ENCODE measurements at places on chromosomes 1 and 21.

- DNase-seq: no peak
Measured at GRCh38 chr1:16067933-16068332, 5.5 kb downstream of the FAM131C start.

DNA sequence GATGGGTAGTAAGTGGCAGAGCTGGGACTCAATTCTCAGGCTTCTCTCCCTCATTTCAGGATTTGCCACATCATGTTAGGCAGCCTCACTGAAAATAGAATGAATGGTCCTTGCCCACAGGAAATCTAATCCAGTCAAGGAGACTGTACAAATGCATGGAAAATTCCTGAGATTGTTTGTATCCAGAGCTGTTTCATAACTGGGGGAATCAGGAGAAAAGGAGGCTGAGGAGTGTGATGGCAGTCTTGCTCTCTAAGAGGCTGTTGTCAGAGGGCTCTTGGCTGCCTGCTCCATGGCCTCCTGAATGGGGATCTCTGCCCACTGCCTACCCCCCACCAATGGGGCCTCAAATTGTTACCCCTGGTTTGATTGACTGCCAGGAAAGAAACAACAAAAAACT is 141.9 kb upstream of the TNR start:
- DNase-seq: no peak

DNA sequence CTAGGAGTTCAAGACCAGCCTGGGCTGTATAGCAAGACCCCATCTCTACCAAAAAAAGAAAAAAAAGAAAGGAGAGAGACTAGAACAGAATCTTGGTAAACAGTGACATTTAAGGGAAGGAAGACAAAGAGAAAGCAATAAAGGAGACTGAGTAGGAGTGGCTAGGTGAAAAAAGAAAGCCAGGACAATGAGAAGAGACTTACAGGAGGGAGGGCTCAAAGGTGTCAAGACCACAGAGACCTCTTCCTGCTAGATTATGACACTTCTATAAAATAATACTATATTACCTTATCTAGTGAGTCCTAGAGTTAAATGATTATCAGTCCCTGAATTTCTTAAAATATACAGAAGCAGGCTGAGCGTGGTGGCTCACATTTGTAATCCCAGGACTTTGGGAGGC is 10.1 kb upstream of the EPRS1 start:
- DNase-seq: no peak

DNA sequence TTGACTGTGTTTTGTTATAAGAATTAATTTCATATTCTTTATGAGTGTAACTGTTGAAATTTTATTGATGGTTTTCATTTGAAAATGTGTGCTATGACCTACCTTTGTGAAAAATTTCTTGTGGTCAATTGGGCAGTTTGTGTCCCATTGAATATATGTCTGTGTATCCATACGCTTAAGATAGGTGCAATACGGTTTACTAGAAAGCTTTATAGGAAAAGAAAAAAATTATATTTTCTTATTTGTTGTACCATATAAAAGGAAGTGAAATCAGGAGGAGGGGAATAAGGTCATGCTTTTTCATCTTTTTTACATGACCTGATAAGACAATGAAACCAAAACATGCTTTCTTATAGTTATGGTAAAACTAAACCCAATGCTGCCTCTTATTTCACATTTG is 807.7 kb downstream of the USP25 start:
- no peak for DNase-seq

DNA sequence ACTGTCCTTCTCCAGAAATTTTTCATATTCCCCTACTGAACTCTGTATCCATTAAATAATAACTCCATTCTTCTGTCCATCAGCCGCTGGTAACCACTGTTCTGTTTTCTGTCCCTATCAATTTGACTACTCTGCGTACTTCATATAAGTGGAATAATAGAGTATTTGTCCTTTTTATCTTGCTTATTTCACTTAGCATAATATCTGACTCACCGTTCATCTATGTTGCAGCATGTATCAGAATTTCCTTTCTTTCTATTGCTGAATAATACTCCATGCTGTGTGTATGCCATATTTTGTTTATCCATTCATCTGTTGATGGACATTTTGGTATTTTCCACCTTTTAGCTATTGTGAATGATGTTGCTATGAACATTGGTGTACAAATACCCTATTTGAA is 71.9 kb downstream of the CEP350 start:
- no peak for DNase-seq

GRCh38 chr1:35691080-35691479 is 27.6 kb downstream of the C1orf216 start:
- peak; percentile 58 for DNase-seq

GRCh38 chr1:155529109-155529508 is 33.5 kb downstream of the ASH1L start:
- DNase-seq: no peak

DNA sequence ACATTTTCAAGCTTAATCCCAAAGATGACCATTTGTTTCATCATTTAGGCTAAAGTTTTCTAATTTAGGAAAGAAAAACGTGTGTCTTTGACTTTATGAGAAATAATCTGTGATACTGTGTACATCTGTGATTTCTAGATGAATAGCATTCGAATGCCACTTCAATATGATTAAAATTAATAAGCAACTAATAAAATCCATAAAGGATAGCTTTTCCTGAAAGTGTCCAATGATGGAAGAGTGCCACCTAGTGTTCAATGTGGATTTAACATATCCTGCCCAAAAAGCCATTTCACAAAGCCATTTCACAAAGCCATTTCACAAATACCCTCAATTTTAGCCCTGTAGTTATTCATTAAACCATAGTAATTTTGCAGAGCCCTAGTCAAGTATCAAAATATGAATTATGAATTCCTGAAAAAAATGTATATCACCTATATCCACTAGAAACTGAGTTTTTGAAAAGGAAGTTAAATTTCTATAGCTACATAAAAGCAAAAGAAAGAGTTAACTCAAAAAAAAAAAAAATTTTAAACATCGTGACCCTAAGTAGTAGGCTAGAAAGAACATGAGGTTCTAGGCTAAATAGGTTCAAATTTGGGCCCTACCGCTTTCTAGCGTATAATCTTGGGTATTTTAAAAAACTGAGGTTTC is 19.1 kb downstream of the NME7 start:
- DNase-seq: peak; percentile 50

DNA sequence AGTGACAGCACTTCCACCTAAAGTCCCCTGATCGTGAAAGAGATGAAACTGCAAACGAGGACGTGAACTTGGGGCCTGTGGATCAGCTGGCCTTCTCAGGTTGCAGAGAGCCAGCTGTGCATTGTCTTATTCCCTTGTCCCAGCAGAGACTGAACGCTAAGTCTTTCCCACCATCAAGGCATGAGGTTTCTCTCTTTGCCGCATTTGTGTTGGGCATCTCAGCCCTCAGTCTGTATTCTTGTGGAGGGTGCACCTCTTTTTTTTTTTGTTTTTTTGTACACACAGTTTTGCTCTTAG is 71.4 kb downstream of the KIF26B start:
- no peak for DNase-seq

DNA sequence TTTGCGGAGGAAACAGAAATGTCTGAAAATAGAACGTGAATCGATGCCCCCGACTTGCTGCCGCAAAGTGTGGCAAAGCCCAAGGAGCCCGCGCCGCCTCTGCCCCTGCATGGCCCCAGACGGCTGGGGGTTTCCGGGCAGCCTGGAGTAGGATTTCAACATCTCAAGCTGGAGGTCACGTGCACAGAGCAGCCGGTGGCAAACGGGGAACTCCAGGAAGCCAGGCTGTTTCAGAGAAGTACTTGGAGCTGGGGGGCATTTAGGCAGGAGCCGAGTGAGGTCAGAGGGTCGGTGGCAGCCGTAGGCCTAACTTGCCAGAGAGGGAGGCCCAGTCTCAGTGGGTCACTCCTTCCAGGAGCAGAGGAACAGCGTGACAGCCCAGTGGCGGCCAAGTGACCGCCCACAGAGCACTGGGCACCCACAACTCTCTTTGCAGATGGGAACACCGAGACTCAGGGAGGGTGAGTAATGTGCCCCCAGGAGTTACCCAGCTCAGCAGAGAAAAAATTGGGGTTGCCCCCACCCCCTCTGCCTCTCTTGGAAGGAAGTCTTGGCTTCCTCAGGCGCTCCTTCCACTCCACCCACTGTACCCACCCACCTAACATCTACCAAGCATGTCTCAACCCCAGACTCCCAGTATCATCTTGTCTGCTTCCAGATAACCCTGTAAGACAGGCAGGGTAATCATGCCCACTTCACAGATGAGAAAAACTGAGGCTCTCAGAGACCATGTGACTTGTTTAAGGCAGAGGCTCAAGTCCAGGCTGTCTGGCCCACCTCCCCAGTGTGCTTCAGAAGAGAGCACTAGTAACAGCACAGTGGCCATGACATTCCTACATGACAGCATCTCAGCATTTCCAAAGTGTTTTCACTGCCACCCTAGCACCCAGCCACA is 179.4 kb downstream of the HIVEP3 start:
- DNase-seq: no peak

DNA sequence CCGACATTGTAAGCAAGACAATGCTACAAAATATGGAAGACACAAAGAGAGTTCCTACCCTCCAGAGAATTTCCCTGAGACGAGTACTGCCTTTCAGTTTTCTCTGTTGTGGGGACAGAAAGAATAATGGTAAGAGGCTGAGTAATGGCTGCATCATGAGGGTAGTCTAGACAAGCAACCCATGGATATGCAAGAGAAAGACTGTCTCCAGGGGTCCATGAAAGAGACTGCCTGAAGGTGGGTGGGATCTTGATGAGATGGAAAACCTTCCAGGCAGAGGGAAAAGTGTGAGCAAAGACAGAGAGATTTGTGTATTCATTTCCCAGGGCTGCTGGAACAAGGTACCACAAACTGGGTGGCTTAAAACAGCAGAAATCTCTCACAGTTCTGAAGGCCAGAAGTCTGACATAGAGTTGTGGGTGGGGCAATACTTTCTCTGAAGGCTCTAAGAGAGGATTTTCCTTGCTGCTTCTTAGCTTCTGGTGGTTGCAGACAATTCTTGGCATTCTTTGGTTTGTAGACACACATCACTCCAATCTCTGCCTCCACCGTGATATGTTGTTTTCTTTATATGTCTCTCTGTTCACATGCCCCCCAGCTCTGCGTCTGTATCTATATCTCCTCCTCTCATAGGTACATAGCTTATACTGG is 41.4 kb downstream of the ANP32E start:
- no peak for DNase-seq

GRCh38 chr1:151553659-151554058 is 13.6 kb downstream of the TUFT1 start:
- no peak for DNase-seq

- no peak for DNase-seq
Measured at GRCh38 chr21:29332461-29333362, 34.0 kb downstream of the BACH1 start.

- no peak for DNase-seq
Measured at GRCh38 chr1:221834698-221835513, 93.0 kb upstream of the DUSP10 start.

- no peak for DNase-seq
Measured at GRCh38 chr1:83818916-83819315, 180.0 kb downstream of the TTLL7 start.

GRCh38 chr1:32241001-32241763 is 5.8 kb upstream of the FAM167B start:
- peak; percentile 51 for DNase-seq

DNA sequence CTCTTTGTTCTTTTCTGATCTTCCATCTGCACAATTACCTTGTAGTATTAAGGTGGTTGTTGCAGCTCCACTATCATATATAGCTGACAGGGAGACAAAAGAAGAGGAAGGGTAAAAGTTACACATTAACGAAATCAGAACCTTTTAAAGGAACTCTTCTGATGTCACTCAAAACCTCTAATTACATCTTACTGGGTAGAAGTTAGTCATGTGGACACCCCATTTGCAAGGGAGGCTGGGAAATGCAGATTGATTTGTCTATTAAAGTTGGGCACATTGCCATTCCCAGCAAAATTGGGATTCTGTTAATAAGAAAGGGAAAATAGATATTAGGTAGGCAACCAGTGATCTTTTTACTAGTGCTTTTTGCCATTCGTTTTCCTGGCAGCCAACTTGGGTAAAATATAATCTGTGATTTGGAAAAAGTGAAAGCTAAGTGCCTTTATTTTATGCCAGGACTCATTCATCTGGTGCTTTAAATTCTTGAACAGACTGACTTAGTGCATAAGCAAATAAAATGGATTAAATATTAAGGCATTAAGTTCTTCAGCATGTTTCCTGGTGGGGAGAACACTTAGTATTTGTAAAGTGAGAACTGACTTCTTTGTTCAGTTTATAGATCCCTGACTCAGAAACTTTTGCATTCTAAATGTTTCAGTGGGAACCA is 71.3 kb downstream of the DNM3 start:
- DNase-seq: no peak

DNA sequence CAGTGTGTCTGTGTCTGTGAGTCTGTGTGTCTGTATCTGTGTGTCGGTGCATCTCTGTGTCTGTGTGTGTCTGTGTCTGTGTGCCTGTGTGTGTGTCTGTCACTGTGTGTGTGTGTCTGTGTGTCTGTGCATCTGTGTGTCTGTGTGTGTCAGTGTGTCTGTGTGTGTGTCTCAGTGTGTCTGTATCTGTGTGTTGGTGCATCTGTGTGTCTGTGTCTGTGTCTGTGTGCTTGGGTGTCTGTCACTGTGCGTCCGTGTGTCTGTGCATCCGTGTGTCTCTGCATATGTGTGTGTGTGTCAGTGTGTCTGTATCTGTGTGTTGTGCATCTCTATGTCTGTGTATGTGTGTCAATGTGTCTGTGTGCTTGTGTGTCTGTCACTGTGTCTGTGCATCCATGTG is 44.7 kb upstream of the POFUT2 start:
- DNase-seq: no peak

GRCh38 chr1:158509471-158510156 is 37.6 kb downstream of the OR10R2 start:
- DNase-seq: no peak
